CD4-positive, alpha-beta T cell treated with Interleukin-4 for 4 hours (primary cell): ENCODE measurements at places on chromosomes 3 and 15.
A peak's percentile ranks its signal among the peaks of the same experiment; 100 is the strongest.

DNA sequence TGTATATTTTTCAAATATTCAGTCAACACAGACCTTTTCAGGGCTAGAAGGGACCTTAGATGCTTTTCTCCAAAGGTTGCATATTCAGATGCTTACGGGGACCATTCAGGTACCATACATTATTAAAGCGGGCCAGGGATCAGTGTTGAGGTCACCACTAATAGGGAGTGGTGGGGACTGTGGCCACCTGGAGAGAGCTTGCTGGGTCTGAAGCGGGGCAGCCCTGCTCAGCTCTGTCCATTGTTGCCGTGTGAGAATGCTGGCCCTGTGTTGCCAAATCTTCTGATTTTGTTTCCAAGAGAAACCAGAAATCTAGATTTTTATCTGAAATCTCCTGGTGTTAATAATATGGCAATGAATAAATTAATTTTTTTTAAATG is 23.7 kb downstream of the ABHD2 start:
- no peak for DNase-seq

GRCh38 chr3:31213869-31214486 is 318.7 kb upstream of the STT3B start:
- DNase-seq = peak; percentile 72

- DNase-seq = no peak
Measured at GRCh38 chr3:50637011-50637410, 20.1 kb downstream of the MAPKAPK3 start.

DNA sequence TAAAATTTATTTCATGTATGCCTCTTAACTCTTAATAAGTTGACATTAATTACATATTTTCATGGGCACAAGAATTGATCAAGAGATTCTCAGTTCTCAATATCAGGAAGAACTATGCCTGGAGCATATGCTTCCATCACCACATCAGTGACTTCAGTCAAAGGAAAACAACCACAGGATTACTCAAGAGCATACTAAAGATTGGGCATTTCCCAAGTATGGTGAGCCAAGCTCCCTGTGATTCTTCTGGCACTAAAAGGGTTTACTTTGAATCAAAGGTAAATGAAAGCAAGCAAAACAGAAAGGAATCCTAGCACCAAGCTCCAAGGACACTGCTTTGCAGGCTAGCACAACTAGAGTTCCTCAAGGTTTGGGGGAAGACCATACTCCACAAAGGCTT is 44.6 kb downstream of the FMN1 start:
- no peak for DNase-seq

DNA sequence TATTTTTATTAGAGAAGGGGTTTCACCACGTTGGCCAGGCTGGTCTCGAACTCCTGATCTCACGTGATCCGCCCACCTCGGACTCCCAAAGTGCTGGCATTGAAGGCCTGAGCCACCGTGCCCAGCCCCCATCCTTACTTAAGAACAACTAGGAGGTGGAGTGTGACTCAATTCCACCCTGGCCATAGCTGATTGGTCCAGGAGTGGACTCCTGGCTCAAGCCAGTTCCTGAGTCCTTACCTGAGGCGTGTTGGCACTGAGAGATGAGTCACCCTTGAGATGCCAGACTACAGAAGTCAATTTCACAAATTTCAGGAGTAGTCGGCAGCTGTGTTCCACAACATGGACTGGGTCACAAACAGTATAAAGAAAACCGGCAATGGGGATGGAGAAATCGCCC is 124.2 kb downstream of the SHQ1 start:
- no peak for DNase-seq

DNA sequence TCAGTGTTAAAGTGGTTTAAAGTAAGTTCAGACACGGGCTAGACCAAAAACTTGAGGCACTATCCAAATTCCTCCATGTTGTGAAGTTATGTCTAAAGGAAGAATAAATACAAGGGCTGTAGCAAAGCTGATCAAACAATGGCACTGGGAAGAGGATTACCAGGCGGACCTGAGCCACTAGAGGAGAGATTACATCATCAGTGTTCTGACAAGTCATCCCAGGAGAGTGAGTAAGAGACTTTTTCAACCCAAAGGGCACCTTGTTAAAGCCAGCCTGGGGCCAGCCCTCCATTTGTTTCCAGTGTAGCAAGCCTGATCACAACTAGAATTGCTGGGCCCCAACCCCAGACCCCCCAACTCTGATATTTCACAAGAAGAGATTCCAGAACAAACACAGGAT is 166.9 kb downstream of the DCLK3 start:
- no peak for DNase-seq

DNA sequence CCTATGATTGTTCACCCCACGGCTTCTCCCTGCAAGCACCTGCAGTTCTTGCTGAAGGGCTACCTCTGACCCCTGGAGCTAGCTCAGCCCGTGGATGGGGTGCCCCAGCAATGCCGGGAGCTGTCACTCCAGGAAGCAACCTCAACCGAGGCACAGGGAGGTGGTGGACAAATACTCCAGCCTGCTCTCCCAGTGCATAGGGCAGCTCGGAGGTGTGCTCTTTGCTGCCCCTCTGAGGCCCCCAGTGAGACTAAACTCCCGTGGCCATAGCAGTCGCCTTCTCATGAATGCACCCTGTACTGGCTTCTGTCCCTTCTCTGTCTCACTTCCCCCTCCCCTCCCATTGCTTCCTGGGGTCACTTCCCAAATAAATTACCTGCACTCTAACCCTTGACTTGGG is 48.5 kb downstream of the LINGO1 start:
- no peak for DNase-seq

DNA sequence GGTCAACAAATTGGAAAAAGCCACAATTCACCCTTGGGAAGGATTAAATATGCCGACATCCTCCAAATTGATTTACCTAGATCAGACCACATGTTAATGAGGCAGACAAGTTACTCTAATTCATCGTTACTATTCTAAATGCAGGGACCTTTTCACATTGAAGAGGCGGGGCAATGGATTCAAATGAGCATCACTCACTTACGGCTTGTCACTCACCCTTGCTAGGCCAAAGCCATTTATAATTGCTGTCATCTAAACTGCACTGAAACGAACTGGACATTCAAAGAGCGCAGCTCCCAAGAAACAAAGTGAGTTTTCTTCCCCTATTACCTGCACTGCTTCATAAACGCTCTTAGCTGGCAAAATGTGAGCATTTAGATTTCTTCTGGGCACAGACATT is 313.9 kb downstream of the WDR72 start:
- no peak for DNase-seq

DNA sequence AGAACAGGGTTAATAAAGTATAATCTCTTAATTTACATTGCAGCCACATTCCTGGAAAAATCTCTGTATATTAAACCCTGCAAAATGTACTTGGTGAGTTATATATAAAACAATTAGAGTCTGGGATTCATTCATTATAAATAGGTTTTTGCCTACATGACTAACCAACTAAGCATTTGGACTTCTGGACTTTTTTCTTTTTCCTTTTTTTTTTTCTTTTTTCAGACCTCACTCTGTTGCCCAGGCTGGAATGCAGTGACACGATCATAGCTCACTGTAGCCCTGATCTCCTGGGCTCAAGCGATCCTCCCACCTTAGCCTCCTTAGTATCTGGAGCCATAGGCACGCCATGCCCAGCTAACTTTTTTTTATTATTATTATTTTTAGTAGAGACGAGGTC is 4.5 kb downstream of the DNAJC13 start:
- DNase-seq = no peak

DNA sequence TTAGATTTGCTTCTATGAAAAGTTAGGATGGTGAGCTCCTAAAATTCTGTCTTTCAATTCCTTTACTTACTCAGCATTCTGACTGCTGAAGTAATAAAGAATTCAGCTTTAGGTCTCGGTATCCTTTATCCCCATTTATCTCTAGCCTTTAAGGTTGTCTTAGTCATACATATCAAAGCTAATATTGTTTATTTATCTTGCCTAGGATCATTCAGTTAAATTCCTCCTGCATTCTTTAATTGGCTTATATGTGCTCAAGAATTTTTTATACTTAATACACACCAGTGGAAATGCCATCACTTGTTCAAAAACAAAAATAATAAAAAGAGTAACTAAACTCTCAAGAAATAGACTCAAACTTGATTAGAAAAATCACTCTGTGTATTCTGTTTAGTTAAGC is 507.0 kb downstream of the ZPLD1 start:
- no peak for DNase-seq

DNA sequence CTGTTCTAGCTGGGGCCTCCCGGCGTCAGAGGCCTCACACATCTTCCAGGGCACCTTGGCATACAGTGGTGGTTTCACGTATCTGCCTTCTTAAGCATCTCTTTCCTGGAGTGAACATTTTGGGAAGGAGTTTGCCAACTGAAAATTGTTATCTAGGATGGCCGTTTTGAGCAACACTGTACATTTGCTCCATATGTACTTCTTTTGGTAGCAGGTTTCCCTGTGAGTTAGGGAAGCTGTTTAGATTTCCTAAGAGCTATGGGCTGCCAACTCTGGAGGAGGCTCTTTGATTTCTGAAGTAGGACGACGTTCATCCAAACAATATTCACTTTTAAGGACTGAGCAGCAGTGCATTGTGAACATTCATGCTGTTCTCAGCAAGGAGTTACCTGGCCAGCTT is 665.9 kb downstream of the SQOR start:
- DNase-seq = no peak

- DNase-seq = no peak
Measured at GRCh38 chr3:152811974-152812760, 22.8 kb upstream of the P2RY1 start.

- peak; percentile 85 for DNase-seq
Measured at GRCh38 chr3:141454906-141455602, 31.8 kb upstream of the RASA2 start.

DNA sequence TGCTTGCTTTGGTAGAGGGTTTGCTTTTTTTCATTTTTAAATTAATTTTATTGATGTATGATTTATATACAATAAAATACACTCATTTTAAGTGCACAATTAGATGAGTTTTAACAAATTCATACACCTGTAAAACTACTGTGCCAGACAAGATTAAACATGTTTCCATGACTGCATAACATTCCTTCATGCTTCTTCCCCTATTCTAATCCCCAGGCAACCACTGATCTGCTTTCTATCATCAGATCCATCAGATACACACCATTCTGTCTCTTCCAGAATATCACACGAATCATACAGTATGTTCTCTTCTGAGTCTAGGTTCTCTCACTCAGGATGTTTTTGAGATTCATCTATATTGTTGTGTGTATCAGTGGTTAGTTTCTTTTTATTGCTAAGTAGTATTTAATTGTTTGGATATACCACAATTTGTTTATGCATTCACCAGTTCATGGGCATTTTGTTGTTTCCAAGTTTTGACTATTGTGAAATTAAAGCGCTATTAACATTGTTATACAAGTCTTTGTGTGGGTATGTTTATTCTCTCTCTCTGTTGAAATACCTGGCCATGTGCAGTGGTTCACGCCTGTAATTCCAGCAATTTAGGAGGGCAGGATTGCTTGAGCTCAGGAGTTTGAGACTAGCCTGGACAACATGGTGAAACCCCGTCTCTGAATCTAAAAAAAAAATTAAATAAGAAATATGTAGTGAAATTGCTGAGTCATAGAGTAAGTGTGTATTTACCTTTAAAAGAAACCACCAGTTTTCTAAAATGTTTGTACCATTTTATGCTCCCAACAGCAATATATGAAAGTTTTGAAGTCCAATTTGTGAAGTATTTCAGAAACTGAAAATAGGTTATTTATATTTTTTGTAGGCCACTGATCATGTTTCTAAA is 7.0 kb upstream of the TFG start:
- DNase-seq = no peak

GRCh38 chr15:51842852-51843737 is 13.6 kb downstream of the TMOD3 start:
- no peak for DNase-seq

DNA sequence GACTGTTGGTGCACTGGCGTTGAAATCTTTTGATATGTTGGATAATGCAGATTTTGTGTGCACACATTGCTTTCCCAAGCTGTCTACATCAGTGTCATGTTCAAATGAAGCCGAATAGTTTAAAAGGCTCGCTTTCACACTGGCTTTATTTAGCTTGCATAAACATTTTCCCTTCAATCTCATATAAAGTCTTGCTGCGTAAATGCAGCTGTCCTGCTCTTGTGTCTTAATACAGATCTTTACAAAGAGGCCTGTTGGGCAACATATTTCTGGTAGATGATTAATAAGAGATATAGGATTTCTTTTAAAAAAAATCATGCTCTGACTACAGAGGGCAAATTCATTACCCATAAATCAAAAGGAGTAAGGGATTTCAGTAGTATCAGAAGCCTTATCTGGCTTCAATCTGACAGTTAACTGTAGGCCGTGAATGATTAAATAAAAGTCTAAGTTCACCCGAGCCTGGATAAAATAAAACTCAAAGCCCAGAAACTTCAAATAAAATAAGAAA is 937.2 kb downstream of the FHIT start:
- DNase-seq = no peak

DNA sequence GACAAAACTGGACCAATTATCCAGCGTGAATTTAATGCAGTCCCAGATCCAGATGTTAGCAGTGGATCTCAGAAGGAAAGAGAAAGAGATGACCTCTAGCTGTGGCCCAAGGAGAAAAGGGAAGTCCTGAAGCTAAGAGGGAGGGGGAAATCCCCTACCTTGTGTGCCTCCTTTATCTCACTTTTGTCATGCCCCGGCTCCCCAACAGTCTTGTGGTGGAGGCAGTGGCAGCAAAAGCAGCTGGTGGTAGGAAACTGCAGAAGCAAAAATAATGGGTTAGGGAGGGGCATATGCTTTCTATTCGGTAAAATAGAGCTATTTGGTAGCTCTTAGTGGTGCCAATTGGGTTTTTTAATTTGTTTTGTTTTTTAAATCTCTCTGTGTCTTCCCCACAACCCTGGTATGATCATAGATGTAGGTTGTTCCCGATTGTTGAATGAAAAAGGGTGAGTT is 56.5 kb downstream of the MCTP2 start:
- peak; percentile 49 for DNase-seq

- no peak for DNase-seq
Measured at GRCh38 chr3:87090631-87091030, 99.7 kb upstream of the VGLL3 start.

- DNase-seq = no peak
Measured at GRCh38 chr15:66800584-66801235, 98.7 kb downstream of the SMAD6 start.

DNA sequence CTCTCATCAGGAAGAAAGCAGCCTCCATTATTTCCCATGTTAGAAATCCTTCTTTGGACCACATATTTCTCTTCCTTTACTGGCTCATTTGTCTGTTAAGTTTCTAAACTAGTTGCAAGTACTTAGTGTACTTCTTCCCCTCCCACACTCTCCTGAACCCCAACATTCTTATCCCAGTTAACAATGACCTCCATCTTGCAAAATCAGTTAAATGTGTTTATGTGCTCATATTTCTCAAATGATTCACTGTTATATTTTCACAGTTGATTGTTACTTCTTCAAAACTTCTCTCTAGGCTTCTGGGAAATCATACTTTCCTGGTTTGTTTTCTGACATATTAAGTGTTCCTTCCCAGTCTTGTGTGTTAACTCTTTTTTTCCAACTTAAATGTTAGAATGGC is 856.9 kb downstream of the EPHA3 start:
- DNase-seq = no peak

GRCh38 chr15:98581715-98582114 is 66.6 kb upstream of the IGF1R start:
- peak; percentile 1 for DNase-seq
